CD4-positive, alpha-beta T cell treated with Interleukin-6 at 100 ng/mL for 8 hours (primary cell): ENCODE measurements at places on chromosomes 11 and 22.

DNA sequence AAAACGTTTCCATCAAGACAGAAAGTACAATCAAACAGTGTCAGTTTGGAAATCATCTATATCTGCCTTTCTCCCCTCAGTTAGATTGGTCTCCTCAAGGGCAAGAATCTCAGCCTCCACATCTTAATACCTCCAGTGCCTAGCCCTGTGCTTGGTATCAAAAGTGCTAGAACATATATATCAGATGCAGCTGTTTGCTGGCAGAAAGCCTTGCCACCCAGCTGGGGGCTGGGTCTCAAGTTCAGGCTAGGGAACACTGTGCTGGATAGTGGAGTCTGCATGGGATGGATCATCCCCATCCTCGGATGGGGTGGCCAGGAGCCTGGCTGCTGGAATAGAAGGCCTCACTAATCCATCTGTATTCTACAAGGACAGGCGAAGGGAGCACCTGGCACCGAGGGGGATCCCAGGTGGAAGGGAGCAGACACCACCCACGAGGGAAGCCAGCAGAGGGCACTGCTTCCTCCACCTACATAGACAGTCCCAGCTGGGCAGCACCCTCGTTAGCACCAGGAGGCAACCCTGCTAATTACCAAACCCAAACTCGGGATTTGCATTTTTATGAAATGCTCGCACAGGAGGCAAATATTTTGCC, 602.2 kb downstream of the BUD13 start:
- DNase-seq = no peak

DNA sequence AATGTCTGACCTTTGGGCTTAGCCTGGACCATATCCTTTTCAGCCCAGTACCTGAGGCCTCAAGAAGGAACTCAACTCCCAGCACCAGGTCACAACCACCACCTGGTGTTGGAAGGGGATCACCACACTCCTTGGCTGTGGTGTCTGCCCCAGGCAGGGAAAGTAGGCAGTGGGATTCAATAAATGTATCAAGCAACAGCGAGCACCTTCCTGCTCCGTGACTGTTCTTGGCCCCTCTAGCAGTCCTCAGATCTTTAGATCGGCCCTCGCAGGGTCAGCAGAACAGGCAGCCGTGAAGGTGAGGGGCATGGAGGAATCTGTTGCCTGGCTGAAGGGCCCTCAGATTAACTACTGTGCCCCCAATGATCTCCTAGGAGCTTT, 15.9 kb downstream of the ARFGAP2 start:
- no peak for DNase-seq

DNA sequence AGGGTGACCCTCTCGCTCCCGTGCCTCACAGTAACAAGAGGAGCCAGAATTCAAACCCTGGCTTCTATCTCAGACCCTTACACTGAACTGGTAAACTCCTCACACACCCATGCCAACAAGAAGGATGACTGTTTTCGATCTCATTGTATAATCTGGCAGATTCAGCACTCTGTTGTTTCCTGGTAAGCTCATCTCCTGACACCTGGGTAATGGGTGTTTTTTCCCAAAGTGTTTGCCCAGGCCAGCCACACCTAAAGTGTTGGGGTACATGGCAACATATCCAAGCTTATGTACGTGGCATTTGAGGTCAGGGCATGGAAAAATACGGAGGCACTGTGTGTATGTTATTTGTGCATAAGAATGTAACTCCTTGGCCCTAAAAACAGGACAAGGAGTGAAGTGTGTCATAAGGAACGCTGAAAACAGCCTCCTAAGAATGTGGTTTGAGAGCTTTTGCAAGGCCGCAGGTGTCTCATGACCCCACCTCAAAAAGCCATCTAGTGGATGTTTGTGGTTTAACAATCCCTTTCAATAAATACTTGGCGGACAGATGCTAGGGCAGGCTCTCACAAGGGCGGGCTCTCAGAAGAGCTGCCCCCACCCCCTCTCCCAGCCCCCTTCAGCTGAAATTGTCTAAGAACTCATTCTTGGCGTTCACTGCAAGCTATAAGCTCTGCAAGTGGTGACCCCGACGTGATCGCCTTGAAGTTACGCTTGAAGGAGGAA, at the start of gene MS4A15:
Gene MS4A15, plus strand, starts transcription at position 561 of the 726 bp plus-strand sequence. CDS start 6,867 bp downstream, outside the sequence.
- DNase-seq = no peak

- DNase-seq = no peak
These were observed 4.7 kb downstream of the LRRC10B start for GRCh38 chr11:61513143-61513765.

DNA sequence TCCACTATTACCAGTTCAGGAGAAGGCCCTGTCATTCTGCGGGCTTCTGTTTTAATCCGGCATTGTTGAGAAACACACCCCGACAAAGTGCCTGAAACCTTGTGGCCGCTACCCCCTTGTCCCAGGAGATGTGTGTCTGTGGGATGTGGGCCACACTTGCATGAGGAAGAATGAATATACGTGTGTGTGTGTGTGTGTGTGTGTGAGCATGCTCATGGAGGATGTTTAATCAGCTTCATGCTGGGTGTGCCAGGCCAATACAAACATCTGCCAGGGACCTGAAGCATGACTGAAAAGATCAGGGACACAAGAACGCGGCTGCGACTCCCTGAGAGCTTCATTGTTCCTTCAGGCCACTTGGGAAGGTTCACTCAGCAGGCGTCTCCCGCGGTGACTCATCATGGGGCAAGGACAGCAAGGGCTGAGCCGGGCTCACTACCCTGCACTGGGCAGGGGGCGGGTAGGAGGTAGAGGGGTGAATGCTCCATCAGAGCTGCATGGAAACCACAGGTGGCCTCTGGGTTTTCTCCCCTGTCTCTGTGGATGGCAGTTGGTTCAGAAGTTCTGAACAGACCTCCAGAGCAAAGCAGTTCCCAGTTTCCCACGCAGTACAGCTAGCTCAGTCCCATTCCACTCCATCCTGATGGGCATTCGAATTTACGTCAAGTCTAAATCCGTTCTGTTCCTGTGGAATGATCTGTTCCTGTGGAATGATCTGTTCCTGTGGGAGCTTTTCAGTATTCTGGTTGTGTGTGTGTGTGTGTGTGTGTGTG, 7.0 kb upstream of the MALAT1 start:
- no peak for DNase-seq

GRCh38 chr22:22769434-22770279, 118.0 kb upstream of the IGLL5 start:
- no peak for DNase-seq

GRCh38 chr22:37162221-37163095, 12.7 kb upstream of the IL2RB start:
- peak; percentile 76 for DNase-seq

GRCh38 chr11:125128450-125128849, 17.0 kb upstream of the TMEM218 start:
- no peak for DNase-seq

DNA sequence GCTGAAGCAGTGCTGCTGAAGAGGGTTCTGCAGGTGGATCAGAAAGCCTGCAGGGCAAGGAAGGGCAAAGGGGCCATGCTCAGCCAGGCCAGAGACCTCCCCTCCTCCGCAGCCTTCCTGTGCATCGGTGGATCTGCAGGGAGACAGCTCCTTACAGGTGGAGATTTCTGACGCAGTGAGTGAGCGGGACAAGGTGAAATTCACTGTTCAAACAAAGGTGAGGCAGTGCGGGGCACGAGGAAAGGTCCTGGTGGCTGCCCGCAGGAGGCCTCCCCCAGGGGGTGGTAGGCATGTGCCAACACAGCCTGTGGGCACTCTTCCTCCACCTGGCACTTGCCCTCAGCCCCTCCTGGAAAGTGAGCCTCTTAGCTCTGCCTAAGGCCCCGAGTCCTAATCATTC, 8.6 kb downstream of the CFL1 start:
- no peak for DNase-seq

DNA sequence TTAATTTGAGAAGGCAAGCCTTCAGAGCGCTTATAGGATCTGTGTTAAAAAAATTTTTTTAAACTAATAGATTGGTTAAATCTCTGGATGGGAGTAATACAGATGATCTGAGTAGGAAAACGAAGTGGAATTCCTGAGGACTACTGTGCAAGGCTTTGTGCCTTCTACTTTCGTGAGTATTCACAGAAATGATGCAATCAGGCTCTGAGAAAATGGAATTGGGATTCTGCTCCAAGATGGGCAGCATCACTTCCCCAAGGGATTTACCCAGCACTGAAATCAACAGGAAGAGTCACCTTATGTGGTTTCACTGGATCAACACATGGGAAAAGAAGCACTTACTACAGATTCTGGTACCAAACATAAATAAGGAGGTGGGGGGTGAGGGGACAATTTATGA, 12.5 kb downstream of the KMT5B start:
- DNase-seq = no peak

DNA sequence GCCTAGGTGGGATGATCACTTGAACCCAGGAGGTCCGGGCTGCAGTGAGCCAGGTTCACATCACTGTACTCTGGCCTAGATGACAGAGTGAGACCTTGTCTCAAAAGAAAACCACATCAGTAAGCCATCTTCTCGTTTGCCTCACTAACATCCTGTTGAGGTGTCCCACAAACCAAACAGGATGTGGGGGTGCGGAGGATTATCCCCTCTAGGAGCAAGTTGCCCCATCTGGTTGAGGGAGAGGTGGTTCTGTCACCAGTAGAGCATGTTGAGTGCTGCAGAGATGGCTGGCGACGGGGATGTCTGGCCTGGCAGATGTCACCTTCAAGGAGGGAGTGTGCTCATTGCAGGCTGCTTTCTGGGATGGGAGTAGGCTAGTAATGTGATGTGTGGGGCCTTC, 72.4 kb downstream of the ZNRF3 start:
- DNase-seq = peak; percentile 69

DNA sequence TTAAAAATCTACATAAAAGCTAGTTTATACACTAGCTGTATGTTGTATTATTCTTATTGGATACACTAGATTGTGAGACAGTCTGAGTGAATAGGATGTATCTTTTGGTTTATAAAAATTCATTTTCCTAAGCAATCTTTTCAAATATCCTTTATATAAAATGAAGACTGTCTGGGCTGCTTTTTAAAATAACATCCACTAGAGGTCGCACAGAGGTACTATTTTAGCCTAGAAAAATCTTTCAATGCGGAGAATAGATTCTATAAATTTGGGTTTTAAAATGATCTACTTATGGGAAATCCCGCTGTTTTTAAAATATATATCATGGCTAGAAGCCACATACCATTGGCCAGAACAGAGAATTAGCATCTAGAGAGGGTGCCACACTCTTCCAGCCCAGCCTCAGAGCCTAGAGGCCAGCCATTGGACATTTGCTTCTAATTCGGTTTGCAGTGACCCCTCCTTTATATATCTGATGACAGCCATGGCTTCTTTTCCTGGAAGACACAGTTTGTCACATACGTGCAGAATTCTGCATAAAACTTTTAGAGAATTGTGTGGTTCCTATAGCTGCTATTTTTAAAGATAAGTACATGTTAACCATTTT, 7.3 kb downstream of the C11orf97 start:
- DNase-seq = peak; percentile 21

GRCh38 chr22:42865536-42865935, 8.5 kb upstream of the ARFGAP3 start:
- no peak for DNase-seq

DNA sequence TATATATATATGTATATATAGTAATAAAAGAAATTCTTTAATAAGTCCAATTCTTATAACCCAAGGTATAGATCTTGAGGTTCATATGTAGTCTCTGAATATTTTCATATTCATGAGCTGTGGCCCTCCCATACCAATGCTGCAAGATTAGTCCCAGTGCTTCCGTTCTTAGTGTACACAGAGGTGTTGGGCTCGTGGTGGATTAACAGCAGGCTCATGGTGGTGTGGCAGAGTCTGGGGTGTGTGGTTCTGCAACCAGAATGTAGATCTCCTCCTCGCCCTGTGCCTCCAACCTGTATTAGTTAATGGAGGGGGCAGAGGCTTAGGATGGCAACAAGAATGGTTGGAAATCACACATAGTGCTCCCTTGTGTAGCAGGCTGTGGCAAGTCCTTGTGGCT, 16.8 kb downstream of the PRDM10 start:
- no peak for DNase-seq

- no peak for DNase-seq
These were observed 15.4 kb downstream of the PPM1F start for GRCh38 chr22:21937041-21937820.

GRCh38 chr11:33065445-33066178, 26.2 kb downstream of the TCP11L1 start:
- peak; percentile 66 for DNase-seq

DNA sequence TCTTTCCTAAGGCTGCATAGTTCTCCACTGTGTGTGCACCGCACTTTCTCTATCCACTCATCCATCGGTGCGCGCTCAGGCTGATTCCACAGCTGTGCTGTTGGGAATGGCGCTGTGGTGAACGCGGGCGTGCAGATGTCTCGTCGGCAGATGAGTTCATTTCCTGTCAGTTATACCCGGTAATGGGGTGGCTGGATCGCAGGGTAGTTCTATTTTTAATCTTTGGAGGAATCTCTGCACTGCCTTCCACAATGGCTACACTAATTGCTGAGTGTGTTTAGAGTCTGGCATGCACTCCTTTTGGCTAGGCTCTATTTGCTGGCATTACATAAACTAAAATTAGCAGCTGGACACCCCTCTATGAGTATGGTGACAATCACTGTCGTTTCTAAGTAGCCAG, 27.9 kb upstream of the KRTAP5-7 start:
- no peak for DNase-seq

DNA sequence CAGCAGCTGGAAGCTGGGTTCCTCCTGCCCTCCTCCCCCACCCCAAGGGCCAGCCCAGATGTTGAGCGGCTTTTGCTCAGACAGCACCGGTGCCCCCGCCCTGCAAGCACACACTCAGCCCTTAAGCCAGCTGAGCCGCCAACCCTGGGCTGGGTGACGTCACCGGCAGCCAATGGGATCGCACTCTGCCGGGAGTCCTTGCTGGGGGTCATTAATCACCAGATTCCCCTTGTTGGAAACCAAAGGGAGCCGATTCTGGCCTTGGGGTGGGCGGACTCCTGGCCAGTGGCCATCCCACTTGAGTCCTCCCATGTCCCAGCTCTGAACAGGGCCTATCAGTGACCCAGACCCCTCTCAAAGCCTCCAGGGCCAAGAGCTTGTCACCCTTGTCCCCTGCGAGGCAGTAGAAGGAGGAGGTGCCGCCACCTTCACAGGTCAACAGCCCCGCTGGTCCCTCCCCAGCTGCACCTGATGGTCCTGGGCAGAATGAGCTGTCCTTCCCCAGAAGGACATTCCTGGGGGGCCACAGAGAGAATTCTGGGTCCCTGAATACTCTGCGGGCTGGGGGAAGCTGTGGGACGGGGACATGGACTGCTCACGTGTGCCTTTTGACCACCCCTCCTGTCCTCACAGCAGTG, 7.4 kb downstream of the DUSP8 start:
- no peak for DNase-seq
